ENCODE measurements at places on chromosomes 11 and 22.

DNA sequence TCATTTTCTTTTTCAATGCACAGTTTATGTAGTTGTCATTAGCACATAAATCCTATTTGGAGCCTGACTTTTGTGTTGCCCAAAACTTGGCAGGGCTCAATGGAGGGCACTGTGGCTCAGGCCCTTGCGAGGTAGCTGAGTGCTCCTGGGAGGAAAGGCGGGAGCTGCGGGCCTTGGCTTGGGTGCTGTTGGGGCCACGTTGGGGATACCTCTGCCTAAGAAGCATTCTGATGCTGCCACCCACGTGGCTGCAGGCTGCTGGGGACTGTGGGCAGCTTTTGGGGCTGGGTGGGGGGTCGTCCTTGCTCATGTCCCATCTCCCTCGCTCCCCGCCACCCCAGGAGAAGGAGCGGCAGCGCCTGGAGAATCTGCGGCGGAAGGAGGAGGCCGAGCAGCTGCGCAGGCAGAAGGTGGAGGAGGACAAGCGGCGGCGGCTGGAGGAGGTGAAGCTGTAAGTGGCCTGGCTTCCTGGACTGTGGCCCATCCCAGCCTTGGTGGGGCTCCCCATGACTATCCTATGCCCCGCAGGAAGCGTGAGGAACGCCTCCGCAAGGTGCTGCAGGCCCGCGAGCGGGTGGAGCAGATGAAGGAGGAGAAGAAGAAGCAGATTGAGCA lies 20.9 kb downstream of the INCENP start:
- no peak for DNase-seq

GRCh38 chr11:32400196-32400595 lies 35.1 kb downstream of the WT1 start:
- DNase-seq, result no peak

- DNase-seq, result no peak
Observed at GRCh38 chr22:26139310-26139709, 30.0 kb upstream of the SEZ6L start.

- DNase-seq, result no peak
Observed at GRCh38 chr11:111539426-111540113, 950 bp upstream of the LAYN start.

DNA sequence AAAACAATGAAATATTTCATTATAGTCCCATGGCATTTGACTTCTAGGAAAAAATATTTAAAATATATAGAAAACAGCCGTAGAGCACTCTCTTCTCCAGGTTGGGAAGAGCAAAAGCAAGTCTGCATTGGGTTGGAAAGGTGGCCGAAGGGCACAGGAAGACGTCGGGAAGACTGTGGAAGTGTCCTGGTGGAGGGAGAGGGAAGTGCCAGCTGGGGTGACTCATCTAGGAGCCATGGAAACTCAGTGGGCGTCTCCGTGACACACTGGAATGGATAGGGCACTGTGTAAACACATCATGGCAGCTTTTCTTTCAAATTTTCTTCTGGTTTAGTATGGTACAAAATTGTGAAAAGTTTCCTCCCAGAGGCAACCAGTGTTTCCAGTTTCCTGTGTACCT lies 12.7 kb downstream of the GTPBP1 start:
- DNase-seq, result no peak

DNA sequence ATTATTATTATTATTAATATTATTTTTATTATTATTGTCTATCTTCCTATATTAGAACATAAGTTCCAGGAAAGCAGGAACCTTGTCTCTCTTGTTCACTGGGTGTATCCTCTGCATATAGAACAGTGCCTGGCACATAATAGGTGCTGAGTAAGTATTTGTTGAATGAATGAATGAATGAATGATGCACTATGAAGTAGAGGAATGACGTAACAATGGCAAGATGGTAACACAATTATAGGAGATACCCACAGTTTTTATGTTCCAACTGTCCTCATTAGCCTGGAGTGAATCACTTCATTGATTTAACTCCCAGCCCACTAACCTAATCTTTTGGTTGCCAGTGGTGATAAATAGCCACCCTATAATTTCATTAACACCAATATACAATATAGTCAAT lies 2.1 kb downstream of the KDM4D start:
- no peak for DNase-seq

DNA sequence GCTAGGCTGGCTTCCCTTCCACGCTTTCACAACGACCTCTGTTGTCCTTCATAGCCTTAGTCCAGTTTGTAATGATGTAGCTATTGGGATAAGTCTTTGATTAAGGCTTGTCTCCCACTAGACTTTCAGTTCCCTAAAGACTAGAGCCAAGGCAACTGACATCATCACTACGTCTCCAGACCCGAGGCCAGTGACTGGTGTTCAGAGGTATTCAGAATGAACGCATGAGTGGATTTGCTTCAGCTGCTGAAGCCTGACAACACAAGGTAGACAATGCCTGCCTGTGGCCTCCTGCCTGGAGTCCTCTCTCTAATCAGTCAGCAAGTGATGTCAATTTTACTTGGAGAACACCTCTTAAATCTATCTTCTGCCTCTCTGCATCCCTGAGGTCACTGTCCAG lies 13.6 kb downstream of the EFCAB6 start:
- no peak for DNase-seq

- no peak for DNase-seq
Observed at GRCh38 chr11:45344028-45344427, 57.9 kb upstream of the SYT13 start.

DNA sequence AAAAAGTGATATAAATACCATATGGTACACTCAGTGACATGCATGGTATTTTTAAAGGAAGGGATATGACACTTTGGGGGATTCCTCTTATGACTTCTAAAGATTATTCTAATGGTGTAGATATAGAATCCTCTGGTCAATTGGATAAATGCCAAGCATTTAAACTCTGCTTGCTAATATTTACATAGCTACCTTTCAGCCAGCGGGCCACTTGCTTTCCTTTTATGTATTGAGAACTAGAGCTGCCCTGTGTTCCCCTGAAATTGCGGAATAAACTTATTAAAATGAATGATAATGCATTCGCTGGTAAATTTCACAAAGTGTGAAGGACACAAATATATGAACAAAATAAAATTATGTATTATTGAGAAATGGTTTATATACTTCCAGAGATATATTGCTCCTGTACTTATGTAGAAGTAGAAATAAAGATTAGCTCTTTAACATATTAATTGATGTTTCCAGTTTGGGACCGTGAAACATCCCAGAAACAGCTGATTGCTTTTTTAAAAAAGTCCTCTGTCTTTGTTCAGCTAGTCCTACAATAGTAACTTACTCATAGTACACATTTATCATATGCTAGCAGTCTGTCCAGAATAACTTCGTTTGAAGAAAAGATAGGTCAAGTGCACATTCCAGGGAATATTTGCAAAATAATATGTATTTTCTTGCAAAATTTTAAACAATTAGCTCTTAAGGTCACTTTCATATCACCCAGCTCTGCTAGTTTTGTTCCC lies 40.1 kb upstream of the CARD18 start:
- no peak for DNase-seq

DNA sequence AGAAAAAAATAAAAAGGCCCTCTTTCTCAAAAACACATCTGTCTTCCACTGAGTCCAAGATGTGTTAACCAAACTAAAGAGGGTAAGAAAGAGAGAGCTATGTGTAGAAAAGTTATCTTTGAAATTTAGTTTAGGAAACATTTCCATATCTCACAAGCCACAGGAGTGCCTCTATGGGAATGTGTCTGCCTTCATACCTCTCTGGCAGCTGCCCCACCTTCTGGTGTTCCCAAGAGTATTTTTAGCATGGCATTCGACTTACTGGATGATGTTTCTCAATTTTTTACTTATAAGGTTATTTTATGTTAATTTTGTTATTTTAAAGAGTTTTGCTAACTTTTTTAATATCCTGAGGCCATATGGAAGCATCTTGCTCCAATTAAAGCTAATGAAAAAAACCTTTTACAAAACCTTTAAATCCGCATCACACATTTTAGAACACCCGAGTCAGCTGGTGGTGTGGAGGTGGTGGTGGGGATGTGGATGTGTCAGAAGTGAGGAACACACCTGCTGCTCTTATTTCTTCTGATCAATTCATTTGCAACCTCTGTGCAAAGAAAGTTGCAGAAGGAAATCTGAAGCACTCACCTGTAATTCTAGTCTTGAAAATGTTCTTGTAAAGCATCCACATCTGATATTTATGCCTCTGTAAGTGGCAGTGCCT lies 112.2 kb downstream of the NCAM1 start:
- no peak for DNase-seq

All from T-helper 9 cell (primary cell).